Stimulated activated CD8-positive, alpha-beta memory T cell treated with anti-CD3 and anti-CD28 coated beads, Interleukin-4, amount 100 ng/mL, for 1 hour (primary cell): ENCODE measurements at places on chromosomes 12 and 14.

DNA sequence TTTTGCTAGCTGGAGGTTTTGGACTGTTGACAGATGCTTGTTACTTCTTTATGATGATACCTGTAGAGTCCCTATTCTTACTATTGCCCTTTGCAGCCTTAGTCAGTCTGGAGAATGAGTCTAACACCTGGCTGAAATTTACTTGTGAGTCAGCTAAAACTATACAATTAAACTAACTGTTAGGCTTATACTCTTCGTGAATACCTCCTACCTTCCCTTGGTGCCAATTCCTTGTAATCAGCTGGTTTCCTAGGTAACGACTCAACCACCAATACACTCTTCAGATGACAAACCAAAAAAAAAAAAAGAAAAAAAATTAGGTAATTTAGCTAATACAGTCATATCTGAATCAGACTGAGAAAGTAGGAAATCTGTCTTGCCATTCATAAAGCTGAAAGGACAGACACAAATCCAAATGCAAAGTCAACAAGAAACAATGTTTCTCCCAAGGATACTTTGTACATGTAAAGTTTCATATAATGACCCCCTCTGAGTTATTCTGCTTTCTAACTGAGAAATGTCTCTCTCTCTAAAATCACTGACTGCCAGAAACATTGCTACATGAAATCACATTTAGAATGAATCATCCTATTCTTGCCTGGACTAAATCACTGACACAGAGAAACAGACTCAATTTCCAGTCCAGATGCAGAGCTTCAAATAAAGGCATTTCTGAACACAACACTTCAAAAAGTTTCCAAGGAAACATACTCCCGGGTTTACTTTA, 56.5 kb upstream of the CDKL1 start:
- no peak for DNase-seq

DNA sequence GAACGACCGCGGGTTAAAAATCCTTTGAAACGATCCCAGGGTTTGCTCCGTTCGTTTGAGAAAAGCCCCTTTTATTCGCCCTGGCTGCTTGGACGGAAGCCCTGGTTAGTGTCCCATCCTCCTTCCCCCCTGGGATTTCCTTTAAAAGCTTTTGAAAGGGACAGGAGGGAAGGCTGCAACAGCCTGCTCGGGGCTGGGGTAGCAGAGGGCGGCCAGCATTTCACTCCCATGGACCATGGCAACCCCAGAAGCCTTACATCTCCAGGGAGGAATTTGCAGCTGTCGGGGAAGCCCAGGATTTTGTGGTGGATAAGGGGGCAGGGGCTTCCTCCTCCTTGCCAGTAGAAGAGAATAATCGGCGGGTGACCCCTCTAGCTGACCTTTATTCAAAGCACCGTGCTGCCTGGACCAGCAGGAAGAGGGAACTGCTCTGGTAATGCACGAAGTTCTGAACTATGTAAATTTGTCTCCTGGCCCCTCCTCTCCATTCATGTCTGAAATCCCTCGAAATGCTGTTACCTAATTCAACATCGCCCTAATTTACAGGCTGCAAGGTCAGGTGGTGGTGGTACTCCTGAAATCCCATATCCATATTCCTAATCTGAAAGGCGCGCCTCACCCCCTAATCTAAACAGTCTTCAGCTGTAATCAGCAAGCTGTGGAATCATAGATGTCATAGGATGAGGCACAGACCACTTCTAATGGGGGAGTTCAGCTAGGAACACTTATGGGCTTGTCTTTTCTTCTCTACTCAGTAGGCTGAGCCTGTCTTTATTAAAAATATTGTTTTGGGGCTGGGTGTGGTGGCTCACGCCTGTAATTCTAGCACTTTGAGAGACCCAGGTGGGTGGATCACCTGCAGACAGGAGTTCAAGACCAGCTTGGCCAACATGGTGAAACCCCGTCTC, 1.0 kb upstream of the CLIP1 start:
- DNase-seq = no peak

DNA sequence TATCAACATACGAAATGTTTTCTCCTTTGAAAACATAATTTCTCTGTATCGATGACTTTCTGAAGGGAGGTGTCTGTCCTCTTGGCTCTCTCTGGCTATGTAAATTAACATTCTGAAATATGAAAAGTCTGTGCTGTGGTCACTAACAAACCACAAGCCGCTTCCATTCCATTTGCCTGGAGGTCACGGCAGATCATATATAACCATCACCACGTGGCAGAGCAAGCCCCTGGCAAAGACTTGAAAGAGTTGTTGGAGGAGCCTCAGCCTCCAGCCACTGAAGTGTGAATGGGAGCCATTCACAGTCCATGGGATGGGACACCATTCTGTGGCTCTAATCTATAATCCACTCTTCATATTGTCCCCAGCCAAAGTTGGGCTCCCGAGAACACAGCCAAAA, 39.6 kb downstream of the CDKL1 start:
- no peak for DNase-seq

- no peak for DNase-seq
These were observed 10.0 kb upstream of the SLC38A4 start for GRCh38 chr12:46835785-46836184.

- DNase-seq = no peak
These were observed 35.1 kb downstream of the SCN8A start for GRCh38 chr12:51626115-51626514.

GRCh38 chr12:118880720-118881493, 100.4 kb upstream of the SRRM4 start:
- DNase-seq = no peak

GRCh38 chr12:58378028-58378427, 436.7 kb downstream of the ATP23 start:
- no peak for DNase-seq

DNA sequence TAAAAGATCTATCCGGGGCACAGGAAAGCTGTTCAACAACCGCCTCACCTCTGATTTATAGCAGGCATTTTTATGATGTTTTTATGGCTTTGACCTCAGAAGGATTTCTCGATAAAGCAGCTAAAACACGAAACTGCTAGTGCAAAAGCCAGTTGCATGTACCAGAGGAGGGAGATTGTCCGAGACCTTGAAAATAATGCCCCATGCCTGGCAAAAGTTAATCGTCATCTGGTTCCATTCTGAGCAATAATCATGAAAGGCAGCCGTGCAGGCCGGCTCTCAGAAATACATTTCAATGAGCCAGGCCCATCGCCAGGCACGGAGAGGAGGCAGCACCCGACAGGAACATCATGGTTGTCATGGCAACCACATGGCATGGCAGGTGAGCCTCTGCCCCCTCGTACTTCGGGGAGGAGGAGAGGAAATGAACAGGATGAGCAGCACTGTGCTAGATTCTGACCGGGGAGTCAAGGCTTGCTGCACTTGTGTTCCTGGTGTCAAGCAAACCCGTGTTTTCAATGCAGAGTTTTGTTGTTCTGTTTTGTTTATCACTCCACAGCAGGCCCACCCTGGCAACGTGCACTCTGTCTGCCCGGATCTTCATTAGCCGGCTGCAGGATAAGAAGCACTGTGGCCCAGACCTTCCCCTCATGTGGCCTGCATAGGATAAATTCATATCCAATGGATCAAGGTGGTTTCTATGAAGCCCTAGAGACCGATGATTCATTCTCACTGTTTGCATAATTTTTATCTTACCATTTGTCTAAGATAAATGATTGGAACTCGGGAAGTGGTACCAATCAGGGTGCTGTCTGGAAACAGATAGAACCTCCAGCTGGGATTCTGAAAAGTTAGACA, 160.2 kb downstream of the RIMBP2 start:
- DNase-seq = no peak

DNA sequence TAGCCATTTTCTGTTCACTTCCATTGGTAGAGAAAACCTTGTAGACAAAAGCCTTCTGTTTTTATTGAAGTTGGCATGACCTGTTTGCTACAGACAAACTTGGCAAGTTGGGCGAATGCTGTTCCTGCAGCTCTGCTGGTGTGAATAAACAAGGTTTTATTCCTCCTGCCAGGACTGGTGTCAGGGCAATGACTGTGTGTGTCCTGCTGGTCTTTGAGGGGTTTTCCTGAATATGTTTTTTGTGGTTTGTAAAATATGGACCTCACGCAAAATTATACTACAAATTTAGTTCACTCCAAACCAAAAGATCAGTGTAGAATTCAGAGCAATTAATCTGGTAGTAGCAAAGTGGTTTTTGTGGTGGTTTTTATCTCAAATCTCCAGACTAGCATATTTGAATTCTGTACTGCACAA, 140.8 kb downstream of the ERC1 start:
- no peak for DNase-seq

DNA sequence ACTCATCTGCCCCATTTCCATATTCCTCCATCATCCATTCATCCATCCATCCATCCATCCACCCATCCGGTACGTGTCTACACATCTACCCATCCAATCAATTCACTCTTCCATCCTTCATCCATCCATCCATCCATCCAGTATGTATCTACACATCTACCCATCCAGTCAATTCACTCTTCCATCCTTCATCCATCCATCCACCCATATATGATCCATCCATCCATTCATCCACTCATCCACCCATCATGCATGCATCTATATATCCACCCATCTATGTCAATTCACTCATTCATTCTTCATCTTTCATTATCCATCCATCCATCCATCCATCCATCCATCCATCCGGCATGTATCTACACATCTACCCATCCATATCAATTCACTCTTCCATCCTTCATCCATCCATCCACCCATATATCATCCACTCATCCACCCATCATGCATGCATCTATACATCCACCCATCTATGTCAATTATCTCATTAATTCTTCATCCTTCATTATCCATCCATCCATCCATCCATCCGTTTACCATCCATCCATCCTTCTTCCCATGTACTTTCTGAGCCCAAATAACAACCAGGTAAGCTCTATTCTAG, 108.6 kb upstream of the NOS1 start:
- DNase-seq = no peak
